ENCODE measurements at places on chromosomes 1 and 21.

DNA sequence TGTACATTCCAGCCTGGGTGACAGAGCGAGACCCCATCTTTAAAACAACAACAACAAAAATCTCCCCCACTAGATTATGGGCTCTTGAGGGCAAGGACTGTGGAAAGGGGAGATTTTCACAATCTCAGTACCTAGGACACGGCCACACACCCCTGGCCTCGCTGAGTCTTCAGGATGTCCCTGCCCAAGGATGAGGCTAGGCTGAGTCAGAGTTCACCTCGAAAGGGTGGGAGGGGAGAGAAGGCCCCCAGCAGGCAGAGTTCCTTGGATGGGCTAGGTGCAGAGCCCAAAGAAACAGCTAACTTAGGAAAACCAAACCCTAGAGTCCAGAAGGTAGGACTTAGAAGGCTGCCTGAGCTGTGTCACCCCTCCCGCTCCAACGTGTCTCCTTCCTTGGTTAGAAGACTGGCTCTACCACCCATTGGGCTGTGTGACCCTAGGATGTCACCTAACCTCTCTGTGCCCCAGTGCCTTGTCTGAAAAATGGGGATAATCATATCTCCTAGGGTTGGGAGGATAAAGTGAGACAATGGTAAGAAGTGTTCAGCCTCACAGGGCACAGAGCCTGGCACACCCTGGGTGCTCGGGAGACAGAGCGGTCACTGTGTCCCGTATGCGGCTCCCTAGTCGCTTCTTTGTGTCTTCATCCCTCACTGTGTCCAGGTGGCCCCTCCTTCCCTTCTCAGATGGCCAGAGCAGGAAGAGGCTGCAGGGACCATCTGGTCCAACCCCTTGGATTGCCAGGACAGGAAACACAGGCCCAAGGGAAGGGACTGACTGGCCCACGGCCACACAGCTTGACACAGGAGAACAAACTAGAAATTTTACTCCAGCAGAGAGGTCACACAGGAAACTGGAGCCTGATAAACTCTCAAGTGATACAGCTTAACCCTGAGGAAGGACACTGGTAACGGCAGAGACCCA, 11.2 kb downstream of the TRIM62 start:
- no peak for DNase-seq

- DNase-seq: no peak
These were observed 496.9 kb upstream of the LRRC7 start for GRCh38 chr1:69070660-69071373.

DNA sequence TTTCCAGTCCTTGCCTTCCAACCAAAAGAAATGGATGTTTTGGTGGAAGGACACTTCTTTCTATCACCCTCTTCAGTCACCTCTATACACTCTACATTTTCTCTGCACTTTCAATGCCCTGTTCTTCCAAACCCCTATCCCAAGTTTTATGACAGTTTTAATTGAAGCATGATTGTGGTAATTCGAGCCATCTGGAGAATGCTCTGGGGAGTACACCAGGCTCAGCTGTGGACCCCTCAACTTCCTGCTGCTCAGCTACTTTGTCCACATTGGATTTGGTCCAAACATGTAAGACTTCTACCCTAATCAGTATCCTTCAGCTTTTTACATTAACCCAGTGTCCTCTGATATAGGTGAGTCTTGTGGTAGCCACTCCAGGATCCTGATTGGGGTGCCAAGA, 129.6 kb downstream of the SYT2 start:
- no peak for DNase-seq

DNA sequence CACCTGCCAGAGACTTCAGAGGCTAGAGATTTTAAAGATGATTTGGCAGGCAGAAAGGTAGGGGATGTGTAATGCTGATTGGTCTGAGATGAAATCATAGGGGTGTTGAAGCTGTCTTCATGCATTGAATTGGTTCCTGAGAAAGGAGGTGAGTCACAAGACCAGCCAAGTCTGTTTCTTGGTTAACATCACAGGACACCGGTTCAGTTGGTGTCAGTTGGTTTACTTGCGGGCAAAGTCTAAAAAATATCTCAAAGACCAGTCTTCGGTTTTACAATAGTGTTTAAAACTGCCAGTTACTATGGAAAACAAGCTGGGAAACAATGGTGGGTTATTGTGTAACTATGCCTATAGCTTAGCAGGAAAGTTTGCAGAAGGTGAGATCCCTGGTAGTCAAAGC, 305.9 kb downstream of the BARHL2 start:
- DNase-seq: no peak

DNA sequence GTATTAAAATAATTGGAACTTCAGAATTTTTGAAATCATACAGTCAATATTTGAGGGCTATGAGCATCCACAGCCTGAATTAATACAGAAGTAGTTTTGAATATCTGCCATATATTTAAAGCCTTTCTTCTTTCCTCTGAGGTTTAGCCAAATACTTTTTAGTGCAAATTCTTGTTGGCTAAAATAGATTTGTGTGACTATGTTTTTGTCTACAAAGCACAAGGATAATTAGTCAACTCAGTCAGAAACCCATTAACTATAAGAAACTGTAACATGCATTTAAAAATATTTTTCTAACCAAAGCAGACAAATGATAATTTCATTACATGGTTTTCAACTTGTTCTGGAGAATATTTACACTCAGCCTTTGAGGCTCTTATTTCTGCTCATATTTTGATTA, 232.1 kb downstream of the TPR start:
- no peak for DNase-seq

DNA sequence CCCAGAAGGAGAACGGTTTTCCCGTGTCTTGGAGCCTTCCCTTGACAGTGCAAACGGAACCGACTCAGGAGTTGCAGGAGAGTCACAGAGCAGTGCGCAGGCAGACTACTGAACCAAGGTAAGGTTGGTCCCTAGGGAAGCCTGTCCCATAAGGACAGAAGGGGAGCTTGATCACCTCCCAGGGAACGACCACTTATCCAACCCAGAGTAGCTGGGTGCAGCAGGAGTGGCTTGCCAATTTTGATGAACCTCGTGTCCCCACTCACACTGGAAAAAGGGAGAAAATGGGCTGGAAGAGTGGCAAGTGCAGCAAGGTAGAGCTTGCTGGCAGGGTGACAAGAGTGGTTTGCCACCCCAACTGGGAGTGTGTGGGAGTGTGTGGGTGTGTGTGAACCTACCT, 95.1 kb downstream of the LIPI start:
- no peak for DNase-seq

- peak; percentile 68 for DNase-seq
These were observed 3.9 kb upstream of the DENND2D start for GRCh38 chr1:111204201-111204982.

GRCh38 chr1:204600203-204600602, 84.0 kb downstream of the MDM4 start:
- DNase-seq: no peak

GRCh38 chr1:6329396-6329795, 64.2 kb downstream of the ACOT7 start:
- DNase-seq: no peak

DNA sequence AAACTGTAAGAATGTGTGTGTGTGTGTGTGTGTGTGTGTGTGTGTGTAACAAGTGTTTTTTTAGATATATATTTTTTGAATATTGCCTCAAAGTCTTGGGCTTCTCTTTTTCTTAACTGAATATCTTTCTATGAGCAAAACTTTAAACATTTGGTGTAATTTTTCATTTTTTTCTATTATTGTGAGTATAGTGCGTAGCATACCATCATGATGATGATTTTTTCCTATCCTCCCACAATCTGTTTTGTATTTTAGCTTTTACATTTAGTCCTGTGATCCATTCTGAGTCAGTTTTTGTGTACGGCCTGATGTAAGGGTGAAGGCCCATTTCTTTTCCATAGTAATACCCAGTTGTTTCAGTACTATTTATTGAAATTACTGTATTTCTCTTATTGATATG, 680.6 kb downstream of the TTLL7 start:
- no peak for DNase-seq

- no peak for DNase-seq
These were observed 146.2 kb downstream of the PLPP3 start for GRCh38 chr1:56433056-56433577.

- DNase-seq: no peak
These were observed 104.3 kb upstream of the ADAR start for GRCh38 chr1:154712166-154712810.

- DNase-seq: no peak
These were observed 752.4 kb upstream of the PRMT6 start for GRCh38 chr1:106304106-106304505.

DNA sequence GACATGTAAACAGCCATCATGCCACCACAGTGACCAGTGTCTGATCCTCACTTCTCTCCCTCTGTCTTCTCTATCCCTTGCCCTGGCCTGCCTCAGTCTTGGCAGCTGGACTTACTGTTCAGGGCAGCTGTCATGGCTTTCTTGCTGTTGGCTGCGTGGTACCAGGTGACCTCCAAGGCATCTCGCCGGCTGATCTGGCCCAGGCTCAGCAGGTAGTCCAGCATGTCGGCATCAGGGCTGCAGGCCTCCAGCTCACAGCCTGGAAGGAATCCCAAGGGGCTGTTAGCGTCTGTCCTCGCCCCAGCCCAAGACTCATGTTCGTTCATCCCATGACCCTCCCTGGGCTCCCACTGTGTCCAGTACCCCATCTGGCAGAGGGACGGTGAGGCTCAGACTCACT, 3.6 kb downstream of the FAM151A start:
- no peak for DNase-seq
